ENCODE measurements at places on chromosomes 1 and 21.

GRCh38 chr21:16007943-16008342, 278.2 kb downstream of the USP25 start:
- DNase-seq = no peak

DNA sequence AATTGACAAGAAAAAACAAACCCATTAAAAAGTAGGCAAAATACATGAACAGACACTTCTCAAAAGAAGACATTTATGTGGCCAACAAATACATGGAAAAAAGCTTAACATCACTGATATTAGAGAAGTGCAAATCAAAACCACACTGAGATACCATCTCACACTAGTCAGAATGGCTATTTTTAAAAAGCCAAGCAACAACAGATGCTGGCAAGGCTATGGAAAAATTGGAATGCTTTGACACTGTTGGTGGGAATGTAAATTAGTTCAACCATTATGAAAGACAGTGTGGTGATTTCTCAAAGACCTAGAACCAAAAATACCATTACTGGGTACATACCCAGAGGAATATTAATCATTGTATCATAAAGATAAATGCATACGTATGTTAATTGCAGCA, 641.1 kb upstream of the B3GALT2 start:
- DNase-seq = no peak

DNA sequence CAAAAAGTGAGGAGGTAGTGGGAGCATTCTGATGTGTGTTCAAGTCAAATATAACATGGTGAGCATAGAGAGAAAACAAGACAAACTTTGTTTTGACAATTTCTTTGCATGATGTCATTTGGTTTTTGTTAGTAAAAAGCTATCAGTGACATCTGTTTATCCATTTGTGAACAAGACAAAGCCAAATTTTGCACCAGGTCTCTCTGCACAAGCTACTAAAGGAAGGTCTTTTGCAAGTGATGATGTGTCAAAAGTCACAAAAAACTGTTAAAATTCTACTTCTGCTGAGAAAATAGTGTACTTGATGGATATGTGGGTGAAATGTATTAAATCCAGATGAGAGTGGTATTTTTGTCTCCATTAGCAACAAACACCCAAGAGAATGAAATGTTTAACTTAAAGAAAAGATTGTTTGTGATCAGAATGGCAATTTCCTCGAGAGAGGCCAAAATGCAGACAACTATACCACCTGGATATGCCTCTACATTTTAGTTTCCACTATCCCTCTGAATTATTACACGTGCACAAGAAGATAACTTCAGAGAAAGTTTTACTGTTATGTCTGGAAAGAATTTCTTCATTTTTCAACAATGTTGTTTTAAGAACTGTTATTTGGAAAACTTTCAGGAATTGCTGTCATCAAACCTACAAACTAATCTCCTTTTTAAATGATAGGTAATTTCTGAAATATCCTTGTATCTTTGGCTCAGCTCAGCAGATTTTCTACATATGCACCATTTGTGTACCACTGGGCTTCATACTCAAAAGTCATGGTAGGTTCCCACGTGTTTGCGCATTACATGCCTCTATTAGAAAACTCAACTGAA, 807.4 kb upstream of the ADGRL2 start:
- no peak for DNase-seq

DNA sequence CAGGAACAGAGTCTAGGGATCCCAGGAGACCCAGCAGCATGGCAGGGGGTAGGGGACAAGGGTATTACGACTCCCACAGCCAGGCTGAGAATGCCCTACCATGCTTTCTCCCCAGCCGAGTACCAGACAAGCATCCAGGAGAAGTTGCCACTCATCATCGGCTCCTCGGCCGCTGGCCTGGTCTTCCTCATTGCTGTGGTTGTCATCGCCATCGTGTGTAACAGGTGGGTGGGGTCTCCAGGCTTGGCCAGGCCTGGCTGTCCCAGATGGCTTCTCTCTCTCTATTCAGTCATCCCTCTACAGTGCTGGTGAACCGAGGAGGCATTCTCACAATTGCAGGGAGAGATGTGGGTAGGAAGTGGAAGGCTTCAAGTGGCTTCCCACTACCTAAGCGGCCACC, 77.3 kb downstream of the LACTBL1 start:
- no peak for DNase-seq

DNA sequence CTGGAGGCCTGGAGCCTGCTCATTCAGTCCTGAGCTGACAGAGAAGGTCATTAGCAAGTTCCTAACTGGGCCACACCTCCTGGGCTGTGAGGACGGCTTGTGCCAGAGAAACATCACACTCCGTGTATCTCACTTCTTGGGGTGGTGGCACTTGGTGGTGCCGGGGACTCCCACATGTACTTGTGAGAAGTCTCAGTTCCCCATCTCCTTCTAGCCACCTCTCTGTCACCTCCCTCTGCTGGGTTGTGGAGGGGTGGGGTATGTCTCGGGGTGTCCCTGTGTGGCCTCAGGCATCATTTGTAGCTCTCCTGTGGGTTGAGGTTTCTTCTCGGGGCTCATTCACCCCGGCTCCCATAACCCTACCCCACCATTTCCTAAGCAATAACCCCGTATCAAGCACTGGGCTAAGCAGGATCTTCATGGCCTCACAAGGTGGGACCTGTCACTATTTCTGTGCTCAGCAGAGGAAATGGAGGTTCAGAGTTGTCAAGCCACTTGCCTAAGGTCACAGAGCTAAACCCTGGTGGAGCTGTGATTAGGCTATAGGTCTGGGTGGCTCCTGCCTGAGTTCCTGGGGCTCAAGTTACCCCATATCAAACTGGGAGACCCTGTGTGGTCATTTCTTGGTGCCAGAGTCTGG, 62.5 kb downstream of the UBIAD1 start:
- no peak for DNase-seq

DNA sequence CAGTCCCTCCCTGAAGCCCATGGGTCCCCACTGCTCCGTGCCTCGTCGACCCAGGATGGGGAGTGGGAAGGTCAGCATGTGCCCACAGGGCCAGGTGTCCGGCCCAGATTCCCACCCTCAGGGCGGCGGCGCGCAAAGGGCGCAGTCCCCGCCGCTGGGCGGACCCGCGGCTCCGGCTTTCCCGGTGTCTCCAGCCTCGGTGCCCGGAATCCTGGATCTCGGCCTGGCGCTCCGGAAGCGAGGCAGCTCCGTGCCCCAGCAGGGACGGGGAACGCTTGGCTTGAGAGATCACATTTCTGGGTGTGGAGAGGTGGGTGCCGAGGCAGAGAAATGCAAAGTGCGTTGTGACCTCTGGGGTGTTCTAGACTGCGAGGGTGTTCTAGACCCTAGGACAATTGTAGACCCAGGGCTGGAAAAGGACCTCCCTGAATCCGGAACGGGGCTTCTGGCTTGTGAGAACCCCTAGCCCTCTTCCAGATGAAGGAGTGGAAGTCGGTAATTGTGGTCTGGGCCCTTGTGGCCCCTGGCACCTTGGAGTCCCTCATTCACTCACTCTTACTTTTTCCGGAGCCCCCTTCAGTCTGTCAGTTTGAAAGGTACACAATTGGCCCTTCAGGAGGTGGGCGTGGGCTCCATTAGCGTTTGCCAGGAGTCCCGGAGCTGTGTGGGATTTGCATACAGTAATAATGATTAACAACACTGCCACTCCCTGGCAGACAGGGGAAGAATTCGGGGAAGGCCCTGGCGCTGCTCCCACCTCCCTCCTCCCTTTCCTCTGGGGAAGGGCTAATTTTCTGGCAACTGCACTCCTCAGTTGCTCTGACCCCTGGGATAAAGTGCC, 1.6 kb upstream of the KCND3 start:
- peak; percentile 40 for DNase-seq

GRCh38 chr1:204104331-204105130, 31.6 kb downstream of the SOX13 start:
- DNase-seq = peak; percentile 54

DNA sequence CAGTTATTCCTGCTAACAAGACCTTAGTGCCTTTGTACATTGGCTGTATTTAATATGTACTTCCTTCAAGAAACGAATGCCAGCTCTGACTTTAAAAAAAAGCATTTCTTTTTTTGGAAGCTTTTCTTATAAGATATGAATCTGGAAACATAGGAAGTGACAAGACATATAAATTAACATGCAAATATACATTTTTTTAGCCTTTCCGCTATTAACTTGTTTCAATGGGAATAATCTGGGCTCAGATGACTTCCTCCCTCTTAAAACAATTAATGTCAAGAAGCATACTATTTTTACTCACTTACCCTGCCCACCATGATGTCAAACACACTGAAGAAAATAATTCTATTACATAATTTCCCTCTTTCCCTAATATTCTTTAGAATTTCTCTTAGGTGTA, 1.4 kb downstream of the DENND1B start:
- no peak for DNase-seq

DNA sequence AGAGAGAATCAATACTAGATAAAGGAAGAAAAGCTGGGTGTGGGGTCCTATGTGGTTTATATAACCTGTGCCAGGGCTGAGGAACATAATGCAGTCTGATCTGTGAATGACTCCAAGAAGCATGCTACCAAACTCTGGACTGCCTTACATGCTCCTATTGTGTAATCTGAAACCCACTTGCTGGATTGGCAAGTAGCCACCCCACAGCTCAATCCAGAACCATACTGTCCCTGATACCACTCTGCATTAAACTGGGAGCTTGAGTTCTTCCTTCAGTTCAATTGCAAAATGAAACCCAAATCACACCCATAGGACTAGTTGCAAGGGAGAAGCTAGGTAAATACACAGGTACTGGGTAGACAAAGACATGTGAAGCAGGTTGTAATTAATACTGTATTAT, 115.4 kb upstream of the NEGR1 start:
- DNase-seq = no peak

Measured in HTR-8/SVneo (cell line).